ENCODE measurements at places on chromosomes 1 and 21. TPM values are rescaled to one million over a fixed set of nuclear protein-coding genes. Genes with fewer than 3 reads are reported as not detected.

- DNase-seq: no peak
Measured at GRCh38 chr1:9633493-9633892, 18.0 kb upstream of the PIK3CD start.

The GSTM1 gene
- 1.1 TPM for polyA plus RNA-seq

The MAGOH gene
- 74.3 TPM for polyA plus RNA-seq

- no peak for DNase-seq
Measured at GRCh38 chr1:63466759-63467158, 56.3 kb downstream of the ITGB3BP start.

GRCh38 chr21:29649406-29649814 lies 290.4 kb downstream of the GRIK1 start:
- no peak for DNase-seq

The INAVA gene
- polyA plus RNA-seq: 101 TPM

GRCh38 chr1:151944857-151945575 lies 35.7 kb upstream of the THEM4 start:
- DNase-seq: no peak

DNA sequence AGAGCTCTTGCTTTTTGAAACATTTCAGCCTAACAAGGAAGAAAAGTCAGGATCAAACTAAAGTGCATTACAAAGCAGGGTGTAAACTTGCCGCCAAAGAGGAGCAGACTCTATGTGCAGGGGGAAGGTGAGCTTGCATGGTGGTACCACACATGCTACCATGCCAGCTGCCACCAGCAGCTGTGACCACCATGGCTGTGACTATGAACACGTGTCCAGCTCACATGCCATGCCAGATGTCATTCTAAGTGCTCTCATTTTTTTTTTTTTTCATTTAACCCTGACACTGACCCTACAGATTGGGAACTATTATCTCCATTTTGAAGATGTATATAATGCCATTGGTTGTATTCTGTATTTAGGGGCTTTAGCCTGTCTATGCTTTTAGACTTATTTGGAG lies 79.0 kb downstream of the PCP4 start:
- DNase-seq: no peak
